ENCODE measurements at places on chromosomes 11 and 22.

GRCh38 chr11:101442171-101442570 lies 141.6 kb downstream of the TRPC6 start:
- DNase-seq: peak; percentile 89

DNA sequence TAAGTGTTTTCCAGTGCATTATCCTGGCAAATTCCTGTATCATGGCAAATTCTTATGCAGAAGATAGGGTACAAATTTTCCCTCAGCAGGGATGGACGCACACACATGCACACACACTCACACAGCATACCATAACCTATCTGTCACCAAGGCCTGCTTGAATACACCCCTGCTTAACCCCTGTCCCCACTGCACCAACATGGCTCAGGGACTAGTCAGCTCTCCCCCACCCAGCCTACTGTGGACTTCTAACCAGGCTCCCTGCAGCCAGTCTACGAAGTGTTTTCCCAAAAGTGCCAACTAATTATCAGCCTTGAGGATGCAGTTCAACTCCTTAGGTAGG lies 63.1 kb downstream of the RAB30 start:
- peak; percentile 85 for DNase-seq

DNA sequence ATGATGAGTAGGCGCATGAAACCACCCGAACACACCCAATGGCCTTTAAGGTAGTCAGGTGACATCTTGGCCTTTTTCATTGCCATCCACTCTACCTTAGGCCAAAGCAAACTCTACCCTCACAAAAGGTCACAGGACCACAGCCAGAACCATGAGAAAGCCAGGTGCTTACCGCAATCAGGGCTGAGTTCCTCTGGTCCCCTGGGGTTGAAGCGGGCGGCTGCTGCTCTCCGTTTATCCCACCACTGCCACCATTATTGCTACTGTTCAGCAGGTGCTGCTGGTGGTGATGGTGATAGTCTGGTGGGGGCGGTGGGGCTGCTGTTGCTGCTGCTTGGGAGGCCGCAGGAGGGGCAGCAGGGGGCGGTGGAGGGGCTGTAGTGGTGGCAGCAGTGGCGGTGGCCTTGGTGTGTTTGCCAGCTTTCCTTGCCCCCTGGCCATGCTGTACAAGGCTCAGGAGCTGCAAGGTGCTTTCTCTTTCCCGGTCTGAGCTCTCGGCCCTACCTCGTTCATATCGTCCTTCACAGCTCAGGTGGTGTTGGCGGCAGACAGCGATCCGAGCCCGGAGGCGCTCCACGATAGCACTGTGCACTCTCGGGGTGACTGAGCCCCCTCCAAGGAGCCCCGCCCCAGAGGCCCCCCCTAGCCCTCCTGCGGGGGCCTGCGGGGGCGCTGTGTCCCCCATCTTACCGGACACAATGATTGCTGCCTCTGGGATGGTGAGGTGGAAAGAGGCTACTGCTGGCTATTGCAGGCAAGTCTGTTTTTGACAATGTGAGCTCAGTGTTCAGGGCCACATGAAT lies 1.6 kb downstream of the MAML2 start:
- DNase-seq: peak; percentile 50

GRCh38 chr22:19448076-19448607 lies 631 bp upstream of the C22orf39 start:
- peak; percentile 70 for DNase-seq

DNA sequence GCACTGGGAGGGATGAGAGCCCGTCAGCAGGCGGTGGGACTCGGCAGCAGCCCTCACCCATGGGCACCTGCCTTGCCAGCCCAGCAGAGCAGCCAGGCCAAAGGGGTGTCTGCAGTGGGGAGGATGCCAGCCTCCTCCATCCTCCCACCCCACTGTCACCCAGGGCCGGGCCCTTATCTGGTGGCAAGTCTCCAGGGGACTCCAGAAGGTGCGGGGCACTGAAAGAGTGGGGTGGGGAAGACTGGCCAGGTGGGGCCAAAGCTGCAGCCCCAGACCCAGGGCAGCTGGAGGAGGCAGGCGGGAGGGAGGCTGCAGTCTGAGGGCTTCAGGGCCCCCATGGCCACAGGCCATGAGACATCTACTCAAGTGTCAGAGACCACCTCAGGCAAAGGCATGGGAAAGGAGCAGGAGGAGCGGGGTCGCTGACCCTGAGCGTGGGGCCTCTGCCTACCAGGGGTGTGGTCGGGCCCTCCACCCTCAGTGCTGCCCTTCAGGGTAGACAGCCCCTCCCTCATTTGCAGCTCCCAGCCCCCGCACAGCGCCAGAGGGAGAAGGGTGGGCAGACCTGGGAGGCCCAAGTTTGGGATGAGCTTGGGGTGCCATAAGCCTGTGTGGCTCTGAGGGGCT lies 3.5 kb downstream of the DGCR6L start:
- DNase-seq: no peak

- no peak for DNase-seq
These were observed 17.4 kb downstream of the BMAL1 start for GRCh38 chr11:13294771-13295579.

DNA sequence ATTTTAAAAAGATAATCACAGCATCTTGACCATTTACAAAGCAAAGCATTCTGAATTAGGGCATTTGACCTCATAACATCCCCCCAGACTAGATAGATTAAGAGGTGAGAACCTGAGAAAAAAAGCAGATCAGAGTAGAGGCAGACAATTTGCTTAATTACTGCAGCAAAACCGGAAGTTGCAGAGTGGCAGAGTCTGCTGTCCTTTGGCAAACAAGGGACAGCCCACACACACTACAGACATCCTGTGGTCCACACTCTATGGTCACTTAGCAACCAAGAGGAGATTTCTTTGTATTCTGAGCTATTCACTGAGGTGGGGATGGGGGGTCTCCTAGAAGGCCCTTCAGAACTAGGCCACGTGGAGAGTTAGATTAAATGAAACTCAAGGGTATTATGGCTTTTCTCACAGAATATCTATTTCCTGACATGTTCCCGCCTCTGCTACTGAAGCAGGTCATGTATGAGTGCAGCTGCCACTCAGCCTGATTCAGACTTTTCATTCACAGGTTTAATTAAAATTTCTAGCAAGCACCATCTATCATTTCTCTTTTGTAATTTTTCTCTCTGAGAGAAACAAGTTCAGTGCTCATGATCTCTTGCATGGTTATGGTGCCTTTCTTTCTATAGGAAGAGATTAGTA lies 48.5 kb downstream of the SVIP start:
- no peak for DNase-seq

- DNase-seq: peak; percentile 51
These were observed 647 bp downstream of the SWAP70 start for GRCh38 chr11:9664276-9665171.

DNA sequence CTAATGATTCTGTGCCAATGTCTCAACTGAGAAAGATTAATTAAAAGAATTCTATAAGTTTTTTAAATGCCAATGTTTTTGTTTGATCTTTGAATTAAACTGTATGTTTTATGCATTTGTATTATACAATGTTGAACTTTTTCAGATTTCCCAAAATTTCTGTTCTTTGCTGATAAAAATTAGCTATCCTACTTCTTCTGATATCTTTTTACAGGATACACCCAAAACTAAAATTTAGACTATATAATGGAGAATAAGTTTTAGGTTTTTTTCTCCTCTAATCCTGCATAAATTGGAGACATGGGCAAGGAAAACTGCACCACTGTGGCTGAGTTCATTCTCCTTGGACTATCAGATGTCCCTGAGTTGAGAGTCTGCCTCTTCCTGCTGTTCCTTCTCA lies at the start of gene OR5L2:
Gene OR5L2, plus strand, starts transcription at position 301 of the 400 bp plus-strand sequence. Its CDS starts 0 bp downstream, at position 301.
- no peak for DNase-seq

- no peak for DNase-seq
These were observed 12.4 kb downstream of the PIWIL3 start for GRCh38 chr22:24761888-24762675.

- DNase-seq: peak; percentile 79
These were observed at the start of gene ALX4 for GRCh38 chr11:44309478-44310205. Gene ALX4, minus strand, starts transcription at chr11:44310139. Its CDS starts 77 bp downstream, at chr11:44310062.

GRCh38 chr22:20885557-20886323 lies 26.9 kb downstream of the SNAP29 start:
- DNase-seq: peak; percentile 69

DNA sequence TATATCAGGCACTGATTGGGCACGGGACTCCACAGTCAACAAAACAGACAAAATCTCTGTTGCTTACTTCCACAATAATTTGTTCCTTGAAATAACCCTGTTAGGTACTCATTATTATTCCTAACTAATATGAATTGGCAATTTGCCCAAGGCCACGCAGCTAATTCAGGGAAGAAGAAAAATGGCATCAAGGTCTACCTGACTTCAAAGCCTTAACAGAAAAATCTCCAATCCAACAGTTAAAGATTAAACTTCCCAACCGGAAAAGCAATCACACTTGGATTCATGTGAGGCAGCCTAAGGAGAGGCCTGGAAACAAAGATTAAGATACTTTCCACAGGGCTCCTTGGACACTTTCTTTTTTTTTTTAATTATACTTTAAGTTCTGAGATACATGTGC lies 68.9 kb downstream of the PRCP start:
- DNase-seq: no peak

GRCh38 chr22:27853424-27853823 lies 51.9 kb upstream of the MN1 start:
- no peak for DNase-seq

DNA sequence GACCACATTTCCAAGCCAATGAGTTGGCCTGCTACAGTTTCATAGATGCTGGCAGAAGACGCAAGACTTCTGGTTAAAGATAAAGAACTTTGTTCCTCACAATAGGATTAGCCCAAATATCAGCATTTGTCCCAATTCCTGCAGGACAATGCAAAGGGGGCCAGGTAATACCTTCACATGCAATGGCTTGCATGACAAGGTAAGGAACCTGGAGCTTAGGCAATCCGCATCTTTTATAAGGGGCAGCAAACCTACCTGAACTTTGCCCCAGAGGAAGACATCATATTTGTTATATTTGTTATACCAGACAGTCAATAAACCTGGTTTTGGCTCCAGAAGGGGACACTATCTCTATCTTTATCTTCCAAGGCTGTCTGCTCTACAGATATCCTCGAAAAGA lies 5.3 kb downstream of the P2RY6 start:
- no peak for DNase-seq

- no peak for DNase-seq
These were observed 80.1 kb downstream of the CDKN1C start for GRCh38 chr11:2805388-2806056.

GRCh38 chr11:19453651-19454257 lies 213.0 kb upstream of the E2F8 start:
- DNase-seq: peak; percentile 74

DNA sequence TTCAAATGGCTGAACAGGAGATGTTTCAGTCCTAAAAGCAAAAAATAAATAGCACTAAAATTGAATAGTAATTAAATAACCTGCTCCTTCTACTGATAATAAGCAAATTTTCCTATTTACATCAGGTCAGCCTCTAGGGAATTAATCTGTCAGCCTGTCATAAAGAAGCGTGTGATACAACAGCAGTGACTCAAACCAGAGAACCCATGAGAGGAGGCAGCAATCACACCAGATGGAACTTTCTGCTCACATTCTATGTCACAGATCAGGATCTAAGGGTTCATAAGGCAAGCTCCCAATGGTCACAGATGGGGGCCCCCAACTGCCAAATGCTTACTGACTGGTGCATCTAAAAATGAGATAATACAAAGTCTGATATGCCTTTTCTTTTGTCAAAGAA lies 41.1 kb downstream of the RBFOX2 start:
- DNase-seq: peak; percentile 53

DNA sequence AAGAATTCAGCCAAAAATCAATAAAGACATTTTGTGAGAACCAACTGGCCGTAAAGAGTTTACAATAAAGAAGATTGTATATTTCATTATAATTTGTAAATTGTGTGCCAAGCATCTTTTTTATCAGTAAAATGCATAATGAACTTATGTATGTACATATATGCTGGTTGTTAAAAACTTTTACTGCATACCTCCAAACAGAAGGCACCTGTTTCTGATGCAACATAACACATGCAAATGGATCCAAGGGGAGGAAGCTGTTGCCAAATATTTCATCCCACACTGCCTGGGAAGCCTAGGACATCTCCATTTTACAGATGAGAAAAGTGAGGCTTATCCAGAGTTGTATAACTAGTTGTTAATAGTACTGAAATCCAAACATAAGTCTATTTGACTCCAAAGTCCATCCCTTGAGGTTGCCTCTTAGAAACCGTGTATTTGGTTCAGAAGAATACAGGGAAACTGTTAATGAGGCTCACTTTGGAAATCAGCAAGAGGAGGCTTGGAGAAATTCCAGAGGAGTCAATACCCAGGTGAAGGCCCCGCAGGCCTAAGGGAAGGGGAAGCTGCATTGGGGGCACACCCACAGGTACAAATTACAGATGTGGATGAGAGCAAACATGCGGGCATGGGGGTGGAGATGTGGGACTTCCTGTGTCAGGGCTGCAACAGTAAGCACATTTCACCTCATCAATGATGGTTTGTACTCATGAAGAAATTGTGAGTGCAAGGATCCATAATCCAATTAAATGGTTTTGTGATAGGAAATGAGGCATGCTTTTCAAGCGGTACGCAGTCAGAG lies 51.1 kb downstream of the RCN1 start:
- no peak for DNase-seq

- DNase-seq: no peak
These were observed 1.5 kb downstream of the ATM start for GRCh38 chr11:108224366-108224765.

- no peak for DNase-seq
These were observed 120.3 kb upstream of the ANO1 start for GRCh38 chr11:69957849-69958248.

- no peak for DNase-seq
These were observed 106.9 kb downstream of the ADAMTS15 start for GRCh38 chr11:130555251-130555841.

GRCh38 chr22:27152033-27152432 lies 494.6 kb downstream of the MIAT start:
- DNase-seq: no peak

- no peak for DNase-seq
These were observed 404.5 kb downstream of the INSC start for GRCh38 chr11:15519124-15519791.

GRCh38 chr22:44585559-44586350 lies 87.7 kb upstream of the RTL6 start:
- no peak for DNase-seq

DNA sequence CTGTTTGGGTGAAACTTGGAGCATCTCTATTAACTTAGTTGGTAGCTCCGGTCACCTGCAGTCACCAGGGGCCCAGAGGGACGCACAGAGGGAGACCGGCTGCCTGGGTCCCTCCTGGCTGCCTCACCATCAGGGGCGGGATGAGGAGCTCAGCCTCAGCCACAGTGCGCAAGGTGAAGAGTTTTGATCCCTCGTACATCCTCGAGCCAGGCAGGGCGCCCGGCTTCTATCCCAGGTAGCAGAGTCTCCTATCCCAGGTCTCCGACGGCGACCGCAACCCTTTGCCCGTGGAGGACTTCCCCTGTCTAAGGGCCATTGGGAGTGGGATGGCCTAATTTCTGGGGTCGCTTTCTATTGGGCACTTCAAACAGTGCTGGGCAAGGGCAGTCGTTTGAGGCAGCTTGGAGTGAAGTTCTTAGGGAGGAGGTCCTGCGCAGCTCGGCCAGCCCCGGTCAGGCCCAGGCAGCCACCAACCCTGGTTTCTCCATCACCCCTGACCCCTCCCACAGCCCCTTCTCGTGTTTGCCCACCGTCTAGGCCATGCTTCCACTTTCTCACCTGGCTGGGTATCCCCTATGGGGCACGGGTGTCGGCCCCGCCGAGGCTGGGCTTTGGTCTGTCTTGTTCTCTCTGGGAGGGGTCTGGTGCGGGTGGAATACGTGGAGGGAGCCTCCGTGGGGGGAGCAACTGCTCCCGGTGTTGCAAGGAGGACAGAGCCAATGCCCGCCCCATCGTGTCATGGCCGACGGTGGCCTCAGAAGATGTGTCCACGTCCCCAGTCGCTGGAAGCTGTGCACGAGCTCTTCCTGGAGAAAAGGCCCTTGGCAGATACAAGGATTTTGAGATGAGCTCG lies 3.6 kb upstream of the MRGPRG start:
- no peak for DNase-seq

- DNase-seq: peak; percentile 78
These were observed 907 bp upstream of the PHLDA2 start for GRCh38 chr11:2929950-2930703.

All from fibroblast of skin of scalp (primary cell).